ENCODE measurements at places on chromosomes 4 and X.

DNA sequence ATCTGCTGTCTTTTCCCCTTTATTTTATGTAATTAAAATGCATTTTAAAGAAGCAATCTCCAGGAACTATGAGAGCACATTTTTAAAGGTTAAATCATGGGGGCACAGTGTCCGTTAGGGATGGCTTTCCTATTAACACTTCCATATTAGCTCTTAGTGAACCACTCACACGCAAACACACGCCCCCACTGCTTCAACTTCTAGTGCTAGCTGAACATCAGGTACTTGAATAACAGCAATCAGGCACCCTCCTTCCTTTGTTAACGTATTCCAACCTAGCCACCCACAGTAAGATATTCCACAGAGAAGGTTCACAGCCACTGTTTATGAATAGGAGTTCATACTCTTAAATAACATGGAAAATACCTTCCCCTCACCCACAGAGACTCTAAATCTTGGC lies 9.3 kb downstream of the TMEM255A start:
- DNase-seq, result no peak

DNA sequence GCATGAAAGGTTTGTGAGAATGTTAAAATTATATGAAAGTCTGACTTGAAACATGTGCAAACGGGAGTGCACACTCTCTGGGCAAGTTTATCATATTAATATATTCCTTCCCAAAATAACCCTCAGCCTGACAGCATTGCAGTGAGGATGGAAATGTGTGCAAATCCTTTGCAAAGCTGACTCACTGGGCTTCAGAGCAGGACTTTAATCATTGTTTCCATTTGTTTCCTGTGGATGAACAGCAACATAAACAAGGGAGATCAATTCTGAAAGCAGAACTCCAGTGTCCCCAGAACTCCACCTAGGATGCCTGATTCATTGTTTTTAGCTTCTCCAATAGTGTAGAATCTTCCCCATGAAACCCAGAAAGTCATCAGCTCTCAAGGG lies 32.9 kb downstream of the SLC2A9 start:
- DNase-seq, result no peak

DNA sequence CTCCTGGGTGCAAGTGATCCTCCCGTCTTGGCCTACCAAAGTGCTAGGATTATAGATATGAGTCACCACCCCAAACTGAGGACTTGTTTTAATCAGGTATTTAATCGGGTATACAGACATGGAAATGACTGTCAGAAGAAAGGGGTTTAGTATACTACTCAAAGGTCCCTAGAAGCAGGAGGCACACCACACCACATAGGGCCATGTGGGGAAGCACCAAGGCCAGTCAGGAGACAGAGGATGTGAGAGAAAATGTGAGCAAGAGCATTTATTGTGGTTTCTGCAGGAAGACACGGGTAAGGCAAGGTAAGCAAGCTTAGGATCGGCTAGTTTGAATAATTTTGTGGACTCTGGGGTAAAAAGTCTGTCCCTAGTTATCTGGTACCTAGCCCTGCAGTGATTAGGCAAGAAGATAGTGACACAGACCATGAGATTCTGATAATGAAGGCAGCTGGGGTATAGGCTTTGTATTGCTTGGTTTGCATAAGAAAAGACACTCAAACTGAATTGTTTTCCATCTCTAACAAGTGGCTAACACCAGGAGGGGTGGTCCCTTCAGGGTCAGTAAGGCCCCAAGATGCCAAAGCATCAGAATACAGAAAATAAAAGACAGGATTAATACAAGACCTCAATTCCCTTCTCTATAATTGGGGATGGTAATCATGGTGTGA lies 408.8 kb upstream of the F9 start:
- DNase-seq, result no peak

DNA sequence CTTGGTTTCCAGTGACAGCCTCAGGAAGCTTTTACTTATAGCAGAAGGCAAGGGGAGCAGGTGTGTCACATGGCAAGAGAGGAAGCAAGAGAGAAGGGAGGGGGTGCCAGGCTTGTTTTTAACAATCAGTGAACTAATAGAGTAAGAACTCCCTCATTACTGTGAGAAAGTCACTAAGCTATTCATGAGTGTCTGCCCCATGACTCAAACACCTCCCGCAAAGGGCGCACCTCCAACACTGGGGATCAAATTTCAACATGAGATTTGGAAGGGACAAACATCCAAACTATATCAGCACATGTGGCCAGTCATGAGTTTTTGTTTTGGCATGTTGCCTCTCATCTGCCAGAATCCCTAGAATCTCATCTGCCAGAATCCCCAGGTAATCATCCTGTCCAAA lies 183.5 kb upstream of the C1QTNF7 start:
- DNase-seq, result no peak

DNA sequence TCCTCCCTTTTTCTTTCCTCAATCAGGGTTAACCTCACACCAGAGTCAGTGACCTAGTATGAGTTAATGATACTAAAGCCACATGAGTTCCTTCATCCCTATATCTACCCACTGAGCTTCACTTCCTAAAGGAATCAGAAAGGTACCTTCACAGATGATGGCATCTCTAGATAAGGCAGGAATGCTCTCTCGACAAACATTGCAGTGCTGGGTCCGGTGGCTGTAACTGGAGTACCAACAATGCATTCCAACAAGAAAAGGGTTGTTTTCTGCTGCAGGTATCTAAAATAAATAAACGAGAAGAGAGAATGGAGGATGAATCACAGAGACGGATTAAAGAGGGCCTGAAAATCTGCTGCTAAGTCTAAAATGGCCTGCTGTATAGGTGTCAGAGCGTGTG lies 66.7 kb downstream of the DGKK start:
- DNase-seq, result no peak

- no peak for DNase-seq
Measured at GRCh38 chr4:90757534-90758060, 630.4 kb downstream of the CCSER1 start.

- DNase-seq, result no peak
Measured at GRCh38 chrX:9745417-9746115, 20.1 kb downstream of the GPR143 start.

DNA sequence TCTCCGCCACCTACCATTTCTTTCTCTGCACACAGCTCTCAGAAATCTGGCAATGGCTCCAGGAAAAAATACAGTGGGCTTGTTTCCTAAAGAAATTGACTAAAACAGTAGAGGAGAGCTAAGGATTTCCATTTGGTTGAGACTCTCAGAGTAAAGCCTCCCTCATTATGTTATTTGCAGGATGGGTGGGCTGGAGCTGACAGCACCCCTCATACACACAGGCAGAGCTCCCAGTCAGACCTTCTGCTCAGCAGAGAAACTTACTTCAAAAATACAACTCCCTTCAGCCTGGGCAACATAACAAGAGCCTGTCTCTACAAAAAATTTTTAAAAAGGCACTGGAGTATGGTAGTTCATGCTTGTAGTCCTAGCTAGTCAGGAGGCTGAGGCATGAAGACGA lies 44.9 kb downstream of the ENPEP start:
- DNase-seq, result no peak

DNA sequence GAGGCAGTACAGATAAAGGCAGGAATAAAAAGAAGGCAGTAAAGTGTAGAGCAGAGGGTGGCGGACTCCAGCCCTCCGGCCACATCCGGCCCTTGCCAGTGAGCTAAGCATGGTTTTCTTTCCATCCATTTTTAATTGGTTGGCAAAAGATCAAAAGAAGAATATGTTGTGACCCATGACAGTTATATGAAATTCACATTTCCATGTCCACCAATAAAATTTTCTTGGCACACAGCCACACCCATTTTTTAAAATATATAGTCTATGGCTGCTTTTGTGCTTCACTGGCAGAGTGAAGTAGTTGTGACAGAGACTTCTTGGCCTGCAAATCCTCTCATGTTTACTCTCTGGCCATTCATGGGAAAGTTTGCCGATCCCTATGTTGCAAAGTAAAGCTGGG lies 29.8 kb downstream of the SLC9A6 start:
- DNase-seq, result no peak

GRCh38 chr4:101871962-101872676 lies 81.6 kb downstream of the BANK1 start:
- no peak for DNase-seq

GRCh38 chr4:139740531-139741041 lies 75.0 kb downstream of the MGST2 start:
- DNase-seq, result peak; percentile 77

DNA sequence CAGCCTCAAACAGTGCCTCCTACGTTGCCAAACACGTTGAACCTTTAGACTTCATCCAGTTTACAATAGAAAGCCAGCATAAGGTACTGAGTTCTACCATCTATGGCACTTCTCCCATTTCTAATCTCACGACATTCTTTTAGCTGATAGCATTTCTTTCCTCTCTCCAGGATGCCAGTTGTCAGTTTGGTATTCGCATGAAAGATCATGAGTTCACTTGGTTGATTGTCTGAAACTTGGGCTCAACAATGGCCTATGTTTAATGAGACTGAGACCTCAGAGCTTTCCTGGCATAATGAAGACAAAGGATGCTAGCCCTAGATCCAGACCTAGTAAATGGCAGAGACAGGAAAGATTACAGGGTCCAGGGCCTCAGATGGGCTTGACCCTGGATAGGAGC lies 69.2 kb upstream of the SPRY1 start:
- DNase-seq, result no peak

GRCh38 chr4:153420361-153420760 lies 45.8 kb upstream of the TMEM131L start:
- DNase-seq, result no peak

GRCh38 chr4:1466034-1466862 lies 60.0 kb upstream of the NKX1-1 start:
- DNase-seq, result no peak

GRCh38 chrX:46811121-46811520 lies 25.7 kb upstream of the RP2 start:
- no peak for DNase-seq

DNA sequence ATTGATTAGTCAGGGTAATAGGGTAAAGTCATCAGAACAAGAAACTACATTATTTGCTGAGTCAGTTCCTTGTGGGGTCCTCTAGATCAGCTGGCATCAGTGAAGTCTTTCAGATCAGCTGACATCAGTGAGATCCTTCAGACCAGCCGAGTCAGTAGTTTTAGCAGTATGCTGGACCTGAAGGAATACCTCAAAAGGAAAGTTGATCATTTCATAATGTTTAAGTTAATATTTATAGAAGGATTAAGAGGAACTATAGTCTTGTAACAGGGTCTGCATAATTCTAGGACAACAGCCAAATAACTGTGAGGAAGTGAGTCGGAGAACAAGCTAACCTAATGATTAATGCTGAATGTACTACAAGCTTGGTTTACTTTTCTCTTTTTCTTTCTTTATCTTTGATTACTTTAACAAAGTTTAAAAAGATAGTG lies 958 bp upstream of the UGT2B7 start:
- DNase-seq, result no peak

- no peak for DNase-seq
Measured at GRCh38 chr4:43837171-43837570, 611.4 kb downstream of the KCTD8 start.

- DNase-seq, result no peak
Measured at GRCh38 chr4:57233386-57233785, 123.2 kb upstream of the IGFBP7 start.

GRCh38 chr4:151854731-151855130 lies 93.9 kb upstream of the GATB start:
- no peak for DNase-seq

- DNase-seq, result no peak
Measured at GRCh38 chrX:55695227-55696018, 22.1 kb upstream of the RRAGB start.

Data from left ventricle myocardium superior (tissue), 1 donor.